Activated CD4-positive, alpha-beta memory T cell treated with anti-CD3 and anti-CD28 coated beads for 36 hours (primary cell): ENCODE measurements at places on chromosomes 12 and 14.
A peak's percentile ranks its signal among the peaks of the same experiment; 100 is the strongest.

GRCh38 chr12:113906411-113907200 lies 59.5 kb downstream of the RBM19 start:
- no peak for DNase-seq

DNA sequence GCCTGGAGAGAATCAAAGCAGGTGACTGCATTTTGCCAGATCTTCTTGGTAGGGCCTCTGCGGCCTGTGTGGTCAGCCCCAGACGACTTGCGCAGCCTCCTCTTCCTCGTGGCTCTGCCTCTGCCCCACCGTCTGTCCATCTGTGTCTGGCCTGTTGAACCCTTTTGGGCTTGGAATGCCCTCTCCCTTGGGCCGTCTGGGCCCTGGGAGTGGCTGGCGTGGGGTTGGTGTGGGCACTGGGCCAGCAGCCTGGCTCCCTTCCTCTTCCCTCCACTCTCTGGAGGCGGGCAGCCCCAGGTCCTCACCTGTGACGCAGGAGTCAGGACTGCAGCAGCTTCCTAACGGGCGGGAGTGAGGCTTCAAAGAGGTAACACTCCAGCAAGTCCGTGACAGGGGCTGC lies 9.7 kb upstream of the CCDC197 start:
- DNase-seq, result no peak

DNA sequence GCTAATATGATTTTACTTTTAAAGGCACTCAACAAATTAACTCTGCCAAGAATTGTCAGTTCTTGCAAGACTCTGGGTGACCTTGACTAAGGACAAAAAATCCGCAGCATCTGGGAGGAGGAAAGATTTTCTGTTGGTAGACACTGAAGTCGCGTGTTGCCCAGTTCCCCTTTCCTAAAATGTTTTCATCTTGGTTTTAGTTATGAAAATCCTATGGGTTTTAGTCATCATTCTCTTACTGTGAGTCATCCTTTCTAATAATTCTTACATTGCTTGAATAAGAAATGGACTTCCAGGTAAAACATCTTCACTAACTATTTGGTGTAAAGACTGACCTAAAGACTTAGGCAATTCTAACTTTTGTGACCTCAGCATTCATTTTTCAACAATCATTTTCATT lies 9.1 kb downstream of the GSG1 start:
- no peak for DNase-seq

DNA sequence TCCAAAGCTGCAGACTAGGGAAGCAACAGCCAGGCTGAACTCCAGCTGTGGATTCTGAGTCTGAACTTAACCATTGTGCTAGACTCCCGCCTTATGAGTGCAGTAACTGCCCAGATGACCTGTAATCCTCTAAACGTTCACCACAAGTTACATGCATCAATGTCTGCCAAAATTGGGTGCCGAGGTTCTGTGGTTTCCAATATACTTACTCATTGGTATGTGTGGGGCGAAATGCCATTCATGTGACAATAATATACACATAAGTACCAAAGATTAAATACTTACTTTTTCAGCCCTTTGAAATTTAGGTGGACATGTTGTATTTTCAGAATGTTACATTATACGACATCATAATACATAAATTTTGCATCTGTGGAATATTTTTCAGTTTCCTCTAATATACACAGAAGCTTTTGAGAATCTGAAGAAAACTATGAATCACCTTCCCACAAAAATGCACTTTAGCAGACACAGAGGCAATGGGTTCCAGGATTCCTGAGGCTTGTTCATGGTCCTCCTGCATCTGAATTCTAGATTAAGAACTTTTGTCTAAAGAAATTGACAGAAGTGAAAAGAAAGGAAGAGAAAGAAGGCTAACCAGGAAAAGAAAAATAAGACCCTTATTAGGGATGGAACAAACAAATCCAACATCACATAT lies 31.7 kb downstream of the GRIP1 start:
- no peak for DNase-seq

DNA sequence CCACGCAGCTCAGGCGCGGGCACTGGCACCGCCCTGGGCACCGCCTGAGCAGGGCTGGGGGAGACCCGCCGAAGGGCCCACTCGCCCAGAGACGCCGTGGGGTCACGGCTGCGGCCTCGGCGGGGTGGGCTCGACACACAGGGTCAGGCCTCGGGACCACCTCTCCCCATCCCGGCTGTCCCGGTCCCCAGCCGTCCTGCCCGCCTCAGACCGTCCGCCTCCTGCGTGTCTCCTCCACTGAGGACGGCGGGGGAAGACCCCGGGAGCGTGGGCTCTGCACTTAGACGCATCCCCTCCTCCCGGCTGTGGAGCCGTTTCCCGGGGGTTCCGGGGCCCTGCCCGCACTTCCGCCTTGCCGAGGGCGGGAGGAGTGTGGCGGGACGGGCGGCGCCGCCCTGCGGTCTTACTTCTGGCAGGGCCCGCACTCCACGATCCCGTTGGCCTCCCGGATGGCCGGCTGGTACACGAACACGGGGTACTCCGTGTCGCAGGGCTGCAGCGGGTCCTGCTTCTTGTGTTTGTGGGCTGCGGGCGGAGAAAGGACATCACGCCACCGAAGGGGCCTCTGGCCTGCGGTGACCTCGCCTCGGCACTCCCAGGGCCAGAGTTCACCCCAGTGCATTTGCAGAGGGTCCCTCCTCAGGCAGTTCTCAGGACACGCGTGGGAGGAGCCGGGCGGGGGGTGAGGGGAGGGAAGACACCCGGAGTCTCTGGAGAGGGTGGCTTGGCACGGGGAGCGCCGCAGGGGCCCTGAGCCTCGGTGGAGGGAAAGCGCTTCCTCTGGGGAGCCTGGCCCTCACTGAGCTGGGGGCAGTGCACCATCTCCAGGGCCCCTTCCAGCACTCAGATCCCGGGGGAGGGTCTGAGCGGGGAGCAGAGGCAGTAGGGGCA lies 23.1 kb upstream of the LRTM2 start:
- peak; percentile 73 for DNase-seq

GRCh38 chr14:66005900-66006434 lies 480.2 kb upstream of the CCDC196 start:
- no peak for DNase-seq

- DNase-seq, result no peak
These were observed 86.9 kb downstream of the NTF3 start for GRCh38 chr12:5518584-5519365.

DNA sequence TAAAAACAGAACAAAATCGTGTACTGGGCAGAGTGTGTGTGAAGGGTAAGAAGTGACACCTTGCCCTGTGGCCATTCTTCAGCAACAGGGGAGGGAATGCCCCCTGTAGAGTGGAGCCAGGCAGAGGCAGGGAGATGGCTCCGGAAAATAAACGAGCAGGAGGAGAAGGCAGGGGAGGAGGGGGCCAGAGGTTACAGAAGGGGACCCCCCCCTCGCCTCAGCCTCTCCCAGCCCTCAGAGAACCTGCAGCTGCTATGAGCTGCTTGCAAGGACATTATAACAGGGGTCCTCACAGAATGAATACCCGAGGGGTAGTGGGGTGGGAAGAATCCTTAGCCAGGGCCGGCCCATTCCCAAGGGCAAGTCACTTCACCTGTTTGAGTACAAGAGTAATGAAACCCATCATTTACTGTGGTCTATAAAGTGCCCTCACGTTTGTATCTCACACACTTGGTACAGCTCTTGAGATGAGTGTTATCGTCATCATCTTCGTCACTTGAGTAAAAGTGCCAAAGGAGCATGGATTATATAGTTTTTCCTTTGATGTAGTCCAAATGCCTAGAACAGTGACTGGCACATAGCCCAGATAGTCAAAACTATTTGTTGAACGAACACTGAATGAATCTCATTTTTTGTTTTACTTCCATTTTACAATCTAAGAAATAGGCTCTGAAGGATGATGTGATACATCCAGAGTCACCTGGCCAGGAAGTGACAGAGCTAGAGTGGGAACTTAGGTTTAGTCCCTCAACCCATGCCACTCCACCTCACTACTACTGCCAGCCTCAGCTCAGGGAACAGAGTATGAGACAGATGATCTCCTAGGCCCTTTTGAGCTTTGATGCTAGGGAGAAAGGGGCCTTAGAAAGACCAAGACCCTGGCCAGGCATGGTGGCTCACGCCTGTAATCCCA lies 14.5 kb downstream of the SCNN1A start:
- DNase-seq, result peak; percentile 49

DNA sequence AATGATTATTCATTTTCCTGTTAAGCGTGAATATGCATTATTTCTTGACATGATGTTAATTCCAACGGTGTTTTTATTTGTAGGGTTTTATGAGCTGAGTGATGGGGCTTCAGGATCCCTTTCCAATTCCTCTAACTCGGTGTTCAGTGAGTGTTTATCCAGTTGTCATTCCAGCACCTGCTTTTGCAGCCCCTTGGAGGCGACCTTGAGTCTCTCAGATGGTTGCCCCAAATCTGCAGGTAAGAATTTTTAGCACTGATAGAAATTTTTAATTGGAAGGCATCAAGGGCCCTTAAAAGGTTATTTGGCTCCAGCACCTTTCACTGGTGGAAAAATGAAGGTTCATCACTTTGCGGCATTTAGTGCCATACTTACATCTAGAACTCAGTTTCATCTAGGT lies 3.7 kb downstream of the DACT1 start:
- DNase-seq, result no peak

- DNase-seq, result no peak
These were observed 687 bp upstream of the RPS29 start for GRCh38 chr14:49586673-49587460.

GRCh38 chr14:93183596-93184317 lies 940 bp downstream of the MOAP1 start:
- no peak for DNase-seq

DNA sequence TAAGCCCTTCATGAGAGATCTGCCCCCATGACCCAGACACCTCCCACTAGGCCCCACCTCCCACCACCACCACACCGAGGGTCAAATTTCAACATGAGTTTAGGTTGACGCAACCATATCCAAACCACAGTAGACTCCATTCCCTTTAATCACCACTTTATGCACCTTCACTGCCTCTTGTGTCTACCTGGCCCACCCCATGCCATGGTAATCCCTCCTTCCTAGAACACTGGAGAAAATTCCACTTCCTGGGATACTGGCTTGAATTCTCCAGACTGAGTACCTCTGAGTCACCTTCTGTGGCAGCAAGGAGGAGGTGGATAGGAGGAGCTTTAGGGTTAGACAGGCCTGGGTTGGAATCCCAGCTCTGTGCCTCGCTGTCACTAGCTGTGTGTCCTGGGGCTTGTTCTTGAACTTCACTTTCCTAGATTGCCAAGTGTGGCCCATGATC lies 26.1 kb upstream of the CIPC start:
- no peak for DNase-seq

DNA sequence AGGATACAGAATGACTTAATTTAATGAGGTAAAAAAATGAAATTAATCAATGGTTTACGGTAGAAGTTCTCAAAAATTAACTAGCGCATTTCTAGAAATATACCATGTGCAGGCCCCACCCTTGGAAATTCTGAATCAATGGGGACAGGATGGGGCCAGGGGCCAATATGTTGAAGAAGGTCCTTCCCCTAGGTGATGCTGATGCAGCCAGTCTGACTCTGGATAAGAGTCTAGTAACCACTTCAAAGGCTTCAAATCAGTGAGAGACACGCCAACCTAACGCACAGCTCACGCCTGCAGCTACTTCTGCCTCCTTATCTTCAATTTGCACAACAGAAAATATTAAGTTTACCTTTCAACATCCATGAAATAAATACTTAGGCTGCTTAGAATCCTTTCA lies 14.9 kb downstream of the GIT2 start:
- DNase-seq, result peak; percentile 85

- no peak for DNase-seq
These were observed 6.5 kb upstream of the AK7 start for GRCh38 chr14:96385385-96385784.

DNA sequence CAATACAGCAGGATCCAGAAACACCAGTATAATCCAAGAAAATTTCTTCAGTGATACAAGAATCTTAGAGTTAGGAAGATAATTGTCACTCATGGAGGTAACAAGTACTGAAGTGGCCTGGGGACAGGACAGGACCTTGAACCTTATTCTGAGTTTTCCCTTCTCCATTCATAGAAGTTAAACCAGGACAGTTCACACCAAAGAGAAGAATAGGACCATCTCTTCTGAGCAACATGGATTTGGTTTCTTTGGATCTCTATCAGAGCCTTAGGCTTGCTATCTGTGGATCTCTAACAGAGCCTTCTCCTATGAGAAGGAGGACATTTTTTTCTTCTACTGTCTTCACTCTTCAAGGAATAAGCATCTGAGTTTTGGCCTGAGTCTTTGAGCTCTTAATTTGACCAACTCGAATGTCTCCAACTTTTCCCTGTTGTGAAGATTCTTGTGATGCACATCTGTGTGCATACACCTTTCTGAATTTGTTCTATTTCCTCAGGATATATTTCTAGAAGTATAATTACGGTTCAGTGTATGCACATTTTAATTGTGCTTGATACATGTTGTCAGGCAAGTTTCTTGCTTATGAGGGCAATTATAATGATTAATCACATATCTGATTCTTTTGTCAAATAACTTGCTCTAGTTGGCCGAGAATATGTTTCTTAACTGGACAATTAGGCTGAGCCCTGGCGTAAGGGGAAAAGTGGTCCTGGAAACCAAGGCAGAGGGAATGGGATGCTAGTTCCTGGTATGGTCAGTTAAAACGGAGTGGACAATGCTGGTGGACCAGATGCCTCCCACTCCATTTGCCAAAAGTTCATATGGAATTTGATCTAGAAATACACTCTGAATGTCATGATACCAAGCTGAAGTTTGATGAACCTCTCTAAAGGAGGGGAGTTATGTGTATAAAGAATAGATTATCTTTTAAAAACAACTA lies 6.6 kb downstream of the KRT6A start:
- no peak for DNase-seq

DNA sequence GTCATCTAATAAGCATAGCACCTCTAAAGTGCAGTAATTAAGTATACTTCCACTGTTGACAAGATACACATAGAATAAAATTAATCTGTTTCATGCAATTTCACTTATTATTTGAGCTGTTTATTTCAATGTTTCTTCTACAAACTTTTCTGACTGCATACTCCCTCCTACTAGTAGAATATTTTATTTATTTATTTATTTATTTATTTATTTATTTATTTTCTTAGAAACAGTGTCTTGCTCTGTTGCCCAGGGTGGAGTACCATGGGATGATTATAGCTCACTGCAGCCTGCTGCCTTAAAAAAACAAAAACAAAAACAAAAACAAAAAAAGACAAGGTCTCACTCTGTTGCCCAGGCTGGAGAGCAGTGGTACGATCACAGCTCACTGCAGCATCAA lies 68.4 kb upstream of the KITLG start:
- no peak for DNase-seq
